Thoracic aorta (tissue), 2 donors: ENCODE measurements at places on chromosomes 2 and 18.

DNA sequence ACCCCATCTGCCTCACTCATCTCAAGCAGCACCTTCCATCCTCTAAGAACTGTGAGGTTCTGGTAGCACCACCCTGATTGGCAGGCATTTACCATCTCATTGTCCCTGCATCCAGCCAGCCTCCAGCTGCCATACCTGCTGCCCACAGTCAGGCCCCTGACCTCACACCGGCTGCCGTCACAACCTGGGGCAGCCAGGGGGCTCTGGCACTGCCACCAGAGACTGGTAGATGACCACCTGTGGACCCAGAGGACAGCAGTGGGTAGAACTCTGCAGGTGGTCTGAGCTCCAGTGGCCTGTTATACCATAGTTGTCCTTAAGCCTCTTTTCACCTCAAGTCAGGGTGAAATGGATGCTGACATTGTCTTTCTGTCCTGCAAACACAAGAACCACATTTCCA is 69.4 kb downstream of the POLE4 start:
- DNase-seq, result no peak

GRCh38 chr2:191560411-191560980 is 117.4 kb upstream of the NABP1 start:
- DNase-seq, result no peak

GRCh38 chr2:192146069-192147015 is 48.4 kb downstream of the TMEFF2 start:
- DNase-seq, result no peak

GRCh38 chr2:43612944-43613343 is 17.1 kb upstream of the THADA start:
- no peak for DNase-seq

GRCh38 chr2:33011373-33011772 is 64.6 kb downstream of the LTBP1 start:
- no peak for DNase-seq

- DNase-seq, result no peak
These were observed 19.7 kb upstream of the ASNSD1 start for GRCh38 chr2:189641590-189641989.

DNA sequence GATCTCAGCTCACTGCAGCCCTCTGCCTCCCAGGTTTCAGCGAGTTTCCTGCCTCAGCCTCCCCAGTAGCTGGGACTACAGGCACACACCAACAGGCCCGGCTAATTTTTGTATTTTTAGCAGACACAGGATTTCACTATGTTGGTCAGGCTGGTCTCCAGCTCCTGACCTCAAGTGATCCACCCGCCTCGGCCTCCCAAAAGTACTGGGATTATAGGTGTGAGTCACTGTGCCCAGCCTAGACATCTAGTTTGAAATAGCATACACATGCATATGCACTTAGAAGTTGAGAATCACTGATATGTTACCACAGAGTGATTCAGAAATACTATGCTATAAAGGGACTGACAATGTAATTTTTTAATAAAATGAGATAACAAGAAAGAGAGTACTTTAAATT is 69.8 kb upstream of the CDKL4 start:
- DNase-seq, result no peak

- no peak for DNase-seq
These were observed 46.9 kb upstream of the GREB1L start for GRCh38 chr18:21194871-21195771.

- DNase-seq, result no peak
These were observed 809.4 kb downstream of the TSN start for GRCh38 chr2:122564843-122565242.

- no peak for DNase-seq
These were observed 436.2 kb downstream of the SUCLG1 start for GRCh38 chr2:84022810-84023431.

GRCh38 chr2:60976875-60977561 is 40.5 kb upstream of the PEX13 start:
- no peak for DNase-seq

DNA sequence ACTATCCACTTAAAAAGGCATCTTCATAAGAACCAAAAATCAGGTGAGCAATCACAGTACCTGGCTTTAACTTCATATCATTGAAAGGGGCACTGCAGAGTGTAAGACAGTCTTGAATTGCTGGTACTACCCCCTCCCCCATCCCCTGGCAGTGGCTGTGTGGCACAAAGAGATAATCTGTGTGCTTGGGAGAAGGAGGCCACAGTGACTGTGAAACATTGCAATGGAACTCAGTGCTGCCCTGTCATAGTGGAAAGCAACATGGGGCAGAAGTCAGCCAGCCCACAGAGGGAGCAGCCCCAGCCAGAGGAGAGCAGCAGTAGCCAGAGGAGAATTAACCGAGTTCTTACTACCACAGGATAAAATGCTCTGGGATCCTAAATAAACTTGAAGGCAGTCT is 45.3 kb upstream of the UGP2 start:
- DNase-seq, result no peak

DNA sequence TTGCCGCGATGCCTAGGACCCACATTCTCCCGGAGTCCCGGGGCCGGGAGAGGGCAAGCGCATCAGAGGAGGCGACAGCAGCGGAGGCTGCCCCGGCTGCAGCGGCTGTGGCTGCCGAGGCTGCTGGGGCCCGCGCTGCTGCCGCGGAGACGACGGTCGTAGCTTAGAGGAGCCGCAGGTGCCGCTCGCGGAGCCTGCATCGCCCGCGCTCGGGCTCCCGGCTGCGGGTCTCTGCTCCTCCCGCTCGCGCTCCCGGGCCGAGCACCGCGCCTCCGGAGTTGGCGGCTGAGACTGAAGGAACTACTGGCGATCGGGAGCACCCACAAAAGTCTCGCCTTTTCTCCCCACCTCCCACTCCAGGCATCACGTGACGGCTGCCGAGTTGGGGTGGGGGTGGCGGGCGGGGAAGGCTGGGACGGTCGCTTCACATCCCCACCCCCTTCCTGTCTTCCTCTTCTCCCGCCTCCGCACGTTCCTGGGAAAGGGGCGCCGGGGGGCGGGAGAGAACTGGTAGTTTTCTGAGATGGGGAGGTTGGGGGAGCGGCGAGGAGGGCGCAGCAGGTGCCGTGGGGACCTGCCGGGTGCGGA is at the start of gene LYPD1:
Gene LYPD1, minus strand, starts transcription at position 298 of the 588 bp plus-strand sequence. Its CDS starts 273 bp downstream, at position 25.
- DNase-seq, result no peak

GRCh38 chr18:39724652-39725051 is 2159.1 kb upstream of the CELF4 start:
- DNase-seq, result no peak

GRCh38 chr2:159968279-159968900 is 94.0 kb downstream of the PLA2R1 start:
- no peak for DNase-seq

DNA sequence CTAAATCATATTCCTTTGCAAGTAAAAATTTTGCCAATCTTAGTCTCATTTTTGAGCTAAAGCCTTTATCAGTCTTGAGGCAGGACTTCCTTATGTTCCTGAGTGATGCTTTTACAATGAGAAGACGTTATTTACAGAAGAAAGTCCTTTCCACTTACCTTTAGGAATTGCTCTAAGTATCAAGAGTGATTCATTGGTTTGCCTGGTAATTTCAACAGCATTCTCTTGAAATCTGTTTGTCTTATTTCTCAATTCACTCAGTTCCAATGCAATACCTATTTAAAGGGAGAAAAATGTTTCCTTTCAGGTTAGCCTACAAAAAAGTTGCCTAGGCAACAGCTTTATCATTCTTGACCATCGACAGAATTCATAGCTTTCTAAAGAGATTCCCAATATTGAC is 137.2 kb downstream of the LAMA1 start:
- DNase-seq, result no peak

DNA sequence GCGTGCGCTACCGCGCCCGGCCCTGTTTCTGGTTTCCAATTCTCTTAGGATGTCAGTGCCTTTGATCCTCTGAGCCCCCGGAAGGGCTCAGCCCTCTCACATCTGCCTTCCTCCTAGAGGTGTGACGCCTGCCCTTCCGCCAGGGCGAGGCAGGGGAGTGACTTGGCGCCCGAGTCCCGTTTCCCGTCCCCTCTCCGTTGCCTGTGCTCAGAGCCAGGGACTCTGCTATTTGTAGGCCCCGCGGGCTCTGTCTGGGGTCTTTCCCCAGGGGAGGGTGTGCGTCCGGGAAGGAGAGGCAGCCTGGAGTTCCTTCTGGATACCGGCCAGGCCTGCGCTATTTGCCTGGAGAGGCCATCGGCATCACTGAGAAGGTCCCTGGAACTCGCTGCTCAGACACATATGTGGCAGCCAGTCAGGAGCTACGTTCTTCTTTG is 103.7 kb upstream of the TAF1B start:
- no peak for DNase-seq

DNA sequence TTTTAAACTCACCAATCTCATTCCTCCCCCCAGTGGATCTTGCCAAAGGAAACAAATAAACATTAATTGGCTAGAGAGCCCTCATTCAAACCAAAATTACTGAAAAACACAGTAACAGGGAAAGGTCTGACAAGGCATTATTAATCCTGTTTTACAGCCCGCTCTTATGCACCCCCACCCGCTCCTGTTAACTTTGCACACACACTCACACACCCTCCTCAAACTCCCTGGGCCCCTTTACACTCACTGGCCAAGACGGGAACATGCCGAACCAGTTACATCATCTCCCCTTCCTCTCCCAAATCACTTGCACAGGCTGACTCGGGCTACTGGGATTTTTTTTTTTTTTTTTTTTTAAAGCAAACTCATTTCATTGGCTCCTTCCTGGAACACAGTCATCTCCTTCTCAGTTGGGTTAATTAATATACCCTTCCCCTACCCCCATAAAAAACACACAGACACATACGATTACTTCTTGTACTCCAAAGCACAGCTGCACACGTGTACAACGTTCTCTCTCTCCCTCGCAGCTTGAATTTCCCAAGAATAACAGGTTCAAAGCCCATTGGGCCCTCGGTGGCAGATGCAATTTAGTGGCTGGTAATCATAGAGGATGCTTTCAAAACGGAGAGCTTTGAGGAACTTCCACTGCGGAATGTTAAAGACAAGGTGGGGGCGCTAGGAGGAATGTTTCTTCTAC is 31.8 kb downstream of the KLF7 start:
- peak; percentile 83 for DNase-seq

GRCh38 chr2:151826737-151827157 is 1.5 kb downstream of the ARL5A start:
- no peak for DNase-seq

DNA sequence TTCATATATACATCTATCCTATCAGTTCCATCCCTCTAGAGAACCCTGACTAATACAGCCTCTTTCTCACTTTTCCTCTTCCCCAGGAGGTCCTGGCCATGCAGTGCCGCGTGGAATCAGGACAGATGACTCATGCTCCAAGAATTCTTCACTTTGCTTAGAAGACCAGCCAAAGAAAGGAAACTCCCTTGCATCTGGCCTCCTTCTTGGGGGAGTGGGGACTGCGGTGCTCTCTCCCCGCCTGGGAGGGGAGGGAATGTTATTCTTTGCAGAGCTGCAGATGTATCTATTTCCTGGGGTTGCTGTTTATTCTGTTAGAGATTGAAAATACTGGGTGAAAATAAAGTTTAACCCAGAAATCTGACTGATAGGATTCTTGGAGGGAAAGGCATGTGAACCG is 111.5 kb upstream of the SH3BP4 start:
- DNase-seq, result no peak

DNA sequence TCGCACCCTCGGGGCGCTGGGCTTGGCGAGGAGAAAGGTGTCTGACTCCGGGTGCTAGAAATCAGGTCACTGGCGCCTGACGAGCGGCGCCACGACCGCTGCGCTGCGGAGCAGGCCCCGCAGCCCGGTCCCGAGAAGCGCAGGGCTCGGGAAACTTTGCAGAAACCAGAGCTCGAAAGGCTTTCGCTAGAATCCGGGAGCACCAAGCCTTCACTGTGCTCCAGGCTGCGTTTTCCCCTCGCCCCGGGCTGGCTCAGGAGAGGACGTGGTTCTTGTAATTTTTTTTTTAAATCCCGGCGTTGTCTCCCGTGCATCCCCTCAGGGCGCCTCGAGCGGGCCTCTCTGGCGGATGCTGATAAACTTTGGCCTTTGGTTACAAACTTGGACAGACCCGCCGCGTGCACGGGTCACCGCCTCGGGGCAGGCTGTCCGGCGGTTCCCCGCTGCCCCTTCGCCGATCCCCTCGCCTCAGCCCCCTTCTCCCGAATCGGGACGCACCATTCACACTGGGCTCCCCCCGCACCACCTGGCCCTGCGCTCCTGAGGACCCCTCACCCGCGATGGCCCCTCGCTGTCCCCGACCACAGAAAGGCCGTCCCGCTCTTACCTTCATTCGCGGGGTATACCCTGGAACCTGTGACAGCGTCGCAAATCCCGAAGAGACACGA is 419 bp downstream of the EPHA4 start:
- DNase-seq, result no peak

GRCh38 chr2:12709207-12709522 is 7.6 kb upstream of the TRIB2 start:
- DNase-seq, result no peak

DNA sequence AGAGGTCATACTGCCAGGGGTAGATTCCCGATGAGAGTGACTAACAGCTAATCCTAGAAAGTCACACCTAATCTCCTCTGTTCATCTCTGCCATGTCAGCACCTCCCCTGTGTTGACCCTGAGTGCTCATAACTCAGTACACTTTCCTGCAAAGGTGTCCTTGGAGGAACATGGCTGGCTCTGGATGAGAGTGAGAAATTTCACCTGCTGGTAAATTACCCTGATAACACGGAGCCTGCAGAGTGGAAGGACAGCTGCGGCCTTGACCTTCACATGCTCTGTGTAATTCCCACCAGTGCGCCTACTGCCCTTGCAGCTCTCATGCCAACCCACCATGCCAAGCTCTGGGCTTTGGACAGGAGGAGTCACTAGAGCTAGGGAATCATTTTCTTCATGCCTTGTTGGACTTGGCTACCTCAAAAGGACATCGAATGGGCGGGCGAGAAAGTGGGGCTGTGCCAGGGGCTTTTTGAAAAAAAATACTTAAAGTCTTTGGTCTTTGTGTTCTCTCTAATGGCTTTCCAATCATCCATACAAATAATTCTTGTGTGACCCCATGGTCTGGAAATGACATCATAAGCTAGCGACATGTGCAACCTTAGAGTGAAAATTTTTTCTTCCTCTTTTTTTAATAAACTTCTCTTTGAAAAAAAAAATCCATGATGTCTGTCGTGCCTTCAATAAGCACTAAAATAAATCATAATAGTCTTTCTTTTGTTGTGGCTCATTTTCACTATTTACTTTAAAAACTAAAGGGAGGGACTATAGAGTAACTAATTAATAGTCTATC is 319.9 kb downstream of the MYCN start:
- DNase-seq, result no peak

GRCh38 chr18:5630900-5631413 is 87.2 kb upstream of the EPB41L3 start:
- no peak for DNase-seq

- DNase-seq, result no peak
These were observed 89.2 kb downstream of the LIPG start for GRCh38 chr18:49651033-49651432.
